ENCODE measurements at places on chromosomes 4 and X.

DNA sequence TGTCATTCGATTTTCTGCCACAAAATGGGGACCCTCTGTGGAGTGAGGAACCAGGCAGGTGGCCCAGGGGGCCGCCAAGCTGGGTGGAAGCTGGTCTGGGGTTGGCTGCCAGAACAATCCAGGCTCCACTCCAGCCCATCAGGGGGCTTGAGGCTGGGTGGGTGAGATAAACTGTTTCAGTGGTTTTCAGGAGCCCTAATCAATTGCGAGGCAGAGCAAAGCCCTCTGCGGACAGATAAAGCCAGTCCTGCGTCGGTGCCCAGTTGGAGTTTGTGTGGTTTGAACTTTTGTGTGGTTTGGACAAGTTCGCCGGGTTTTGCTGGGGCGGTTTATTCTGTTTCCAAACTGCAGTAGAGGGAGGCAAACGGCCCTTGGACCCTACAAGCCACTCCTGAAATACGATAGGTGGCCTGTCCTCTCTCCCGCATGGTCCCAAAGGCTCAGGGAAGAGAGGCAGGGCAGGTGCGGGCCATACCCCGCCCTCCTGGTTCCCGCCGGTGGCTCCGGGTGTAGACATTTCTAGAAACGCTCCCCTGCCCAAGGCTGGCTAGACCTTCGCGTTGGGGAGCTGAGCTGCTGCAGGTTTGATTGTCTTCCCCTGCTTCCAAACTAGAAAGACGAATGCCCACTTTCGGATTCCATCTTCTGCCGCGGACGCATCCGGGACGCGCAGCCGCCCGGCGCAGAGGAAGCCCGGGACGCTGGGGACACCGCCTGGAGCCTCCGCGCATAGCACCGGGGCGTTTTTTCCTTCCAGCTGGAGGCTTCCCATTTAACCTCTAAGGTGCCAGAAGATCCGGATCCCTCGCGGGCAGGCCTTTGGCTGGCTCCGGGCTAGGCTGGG, 169.0 kb upstream of the BCOR start:
- peak; percentile 81 for DNase-seq

DNA sequence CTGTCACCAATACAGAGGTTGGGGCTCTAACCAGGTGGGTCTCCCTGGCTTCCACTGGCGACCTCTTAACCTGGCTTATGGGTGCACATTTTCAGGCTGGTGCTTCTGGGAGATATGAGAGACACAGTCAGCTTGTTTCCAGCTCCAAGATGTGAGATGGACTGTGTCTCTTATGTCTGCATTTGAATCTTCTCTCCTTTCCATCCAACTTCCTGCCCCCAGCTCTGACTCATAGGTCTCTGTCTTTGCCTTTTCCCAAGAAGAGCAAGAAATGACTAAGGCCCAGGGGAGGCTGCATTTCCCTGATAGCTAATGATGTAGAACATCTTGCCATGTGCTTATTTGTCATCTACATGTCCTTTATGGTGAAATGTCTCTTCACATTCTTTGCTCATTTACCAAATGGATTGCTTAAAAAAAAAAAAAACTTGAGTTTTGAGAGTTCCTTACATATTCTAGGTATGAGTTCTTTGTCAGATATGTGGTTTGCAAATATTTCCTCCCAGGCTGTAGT, 3.2 kb upstream of the UXT start:
- no peak for DNase-seq

GRCh38 chr4:61195101-61195500, 5.0 kb upstream of the ADGRL3 start:
- no peak for DNase-seq

DNA sequence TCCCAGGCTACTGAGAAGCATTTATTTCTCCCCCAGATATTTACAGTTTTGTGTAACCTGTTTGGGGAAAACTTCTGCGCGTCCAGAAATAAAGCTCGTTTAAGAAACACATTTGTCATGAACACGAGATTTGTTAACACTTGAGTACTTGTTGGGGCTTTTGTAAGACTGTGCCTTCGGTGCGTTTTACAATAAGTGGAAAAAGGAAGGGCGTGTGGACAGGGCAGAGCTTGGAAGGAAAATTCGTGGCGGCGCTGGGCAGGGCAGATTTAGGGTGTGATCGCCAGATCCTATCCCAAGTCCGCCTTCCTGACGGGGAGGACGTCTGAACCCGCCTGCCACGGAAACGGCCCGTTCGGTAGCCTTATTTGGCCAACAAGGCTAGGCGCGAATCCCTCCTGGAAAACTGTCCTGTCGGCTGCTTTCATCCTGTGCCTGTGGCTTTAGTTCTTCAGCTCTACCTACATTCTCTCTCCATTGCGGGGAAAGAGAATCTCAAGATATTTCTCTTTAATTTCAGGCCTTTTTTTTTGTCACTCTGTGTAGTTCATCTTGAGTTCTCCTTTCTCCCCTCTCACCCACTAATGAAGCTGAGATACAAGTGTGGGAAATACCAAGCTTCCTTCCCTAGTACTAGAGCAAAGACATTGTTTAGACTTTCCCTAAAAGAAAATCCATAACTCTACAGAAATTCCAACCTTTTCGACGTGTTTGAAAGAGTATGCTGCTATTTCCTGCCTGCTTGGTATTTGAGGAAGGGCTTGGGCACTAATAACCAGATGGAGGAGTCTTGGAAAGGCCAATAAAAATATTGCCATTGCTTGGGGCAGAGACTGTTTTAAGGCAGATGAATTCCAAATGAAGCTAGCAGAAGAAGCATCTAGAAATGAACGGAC, 982 bp downstream of the PDLIM5 start:
- DNase-seq = peak; percentile 64

DNA sequence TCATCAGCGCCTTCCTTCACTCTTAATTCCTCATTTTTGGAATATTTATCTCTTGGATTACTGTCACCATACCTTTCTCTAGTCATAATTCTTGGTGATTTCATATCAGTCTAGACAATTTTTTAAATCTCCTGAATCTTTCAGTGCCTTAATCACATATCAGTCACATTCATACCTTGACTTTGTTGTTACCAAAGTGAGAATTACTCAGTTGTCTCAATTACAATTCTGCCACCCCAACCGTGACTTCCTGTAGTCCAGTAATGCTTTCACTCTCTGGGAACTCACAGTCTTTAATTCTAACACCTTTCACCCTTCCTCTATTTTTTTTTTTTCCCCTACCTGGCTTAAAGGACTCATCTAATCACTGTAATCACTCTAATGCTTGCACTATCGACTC, 1275.3 kb upstream of the TENM3 start:
- DNase-seq = no peak

GRCh38 chr4:78592088-78592783, 40.7 kb downstream of the ANXA3 start:
- DNase-seq = peak; percentile 37

DNA sequence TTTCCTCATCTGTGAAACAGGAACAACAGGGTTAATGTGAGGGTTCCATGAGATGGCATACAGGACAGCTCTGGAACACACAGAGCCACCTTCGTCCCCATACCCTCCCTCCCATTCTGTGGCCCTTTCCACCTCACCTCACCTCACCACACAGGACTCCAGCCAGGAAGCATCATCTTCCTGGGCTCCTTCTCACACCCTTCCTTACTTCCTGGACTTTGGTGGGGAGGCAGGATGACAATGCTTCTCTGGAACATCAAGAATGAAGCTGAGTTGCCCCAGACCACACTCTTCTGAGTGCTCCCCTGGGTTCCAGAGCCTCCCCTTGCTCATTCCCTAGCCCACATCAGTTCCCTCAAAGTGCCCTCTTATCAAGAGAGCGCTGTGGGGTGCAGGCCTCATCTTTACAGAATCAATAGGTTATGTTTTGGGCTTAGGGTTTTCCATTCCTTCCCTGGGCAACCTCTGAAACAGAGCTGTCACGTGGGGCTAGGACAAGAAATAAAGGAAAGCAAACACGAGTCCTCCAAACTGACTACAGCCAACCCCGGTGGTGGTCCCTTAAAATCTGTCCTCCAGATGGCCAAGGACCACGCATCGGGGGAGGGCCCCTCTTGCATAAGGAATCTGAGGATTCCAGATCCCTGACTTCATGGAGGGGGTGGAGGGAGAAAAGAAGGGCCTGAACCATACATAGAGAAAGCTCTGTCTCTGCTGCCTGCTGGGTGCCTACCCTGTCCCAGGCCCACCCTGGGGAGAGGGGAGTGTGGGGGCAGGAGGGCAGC, 74.4 kb upstream of the ATP6AP2 start:
- DNase-seq = no peak

DNA sequence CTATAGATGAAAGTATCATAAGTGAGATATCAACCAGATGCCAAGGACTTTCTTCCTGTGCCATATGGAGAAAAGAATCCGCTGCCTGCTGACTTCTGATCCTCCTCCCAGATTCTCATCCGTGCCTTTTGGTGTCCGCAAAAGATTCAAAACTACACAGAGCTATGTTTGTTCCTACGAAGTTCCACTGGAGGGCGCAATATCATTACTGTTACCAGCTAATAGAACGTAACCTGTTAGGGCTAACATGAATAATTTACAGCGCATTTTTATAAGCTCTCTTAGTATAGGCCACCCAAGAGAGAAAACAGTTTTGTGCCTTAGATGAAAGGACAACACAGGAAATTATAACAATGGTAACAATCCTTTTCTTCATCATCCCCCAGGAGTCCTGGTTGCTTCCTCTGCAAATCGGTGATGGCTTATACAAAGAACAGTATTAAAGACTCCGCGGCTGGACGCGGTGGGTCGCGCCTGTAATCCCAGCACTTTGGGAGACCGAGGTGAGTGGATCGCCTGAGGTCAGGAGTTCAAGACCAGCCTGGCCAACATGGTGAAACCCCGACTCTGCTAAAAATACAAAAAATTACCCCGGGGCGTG, 22.8 kb upstream of the CENPVL3 start:
- peak; percentile 28 for DNase-seq

DNA sequence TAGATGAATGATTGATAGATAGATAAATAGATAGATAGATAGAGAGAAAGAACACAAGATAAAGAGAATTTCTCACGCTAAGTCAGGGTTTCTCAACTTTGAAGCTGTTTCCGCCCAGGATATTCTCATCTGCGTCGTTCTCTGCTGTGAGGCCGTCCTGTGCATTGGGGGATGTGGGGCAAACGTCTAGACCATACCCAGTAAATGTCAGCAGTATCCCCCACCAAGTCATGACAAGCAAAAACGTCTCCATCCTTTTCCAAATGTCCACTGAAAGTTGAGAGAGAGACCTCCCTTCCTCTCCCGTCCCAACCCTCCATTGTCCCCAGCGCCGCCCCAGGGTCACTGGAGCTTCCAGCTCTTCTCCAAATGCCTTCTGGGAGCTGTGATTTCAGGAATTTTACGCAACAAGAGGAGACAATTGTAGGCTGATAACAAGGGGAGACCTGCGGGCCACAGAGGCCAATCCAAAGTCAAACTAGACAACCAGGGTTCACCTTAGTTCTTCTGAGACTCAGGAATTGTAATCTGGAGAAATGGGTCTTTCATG, 8.9 kb upstream of the CRLF2 start:
- no peak for DNase-seq

- DNase-seq = no peak
These were observed 243.9 kb downstream of the UNC5C start for GRCh38 chr4:95304898-95305297.

GRCh38 chrX:349196-349595, 30.6 kb upstream of the GTPBP6 start:
- no peak for DNase-seq

DNA sequence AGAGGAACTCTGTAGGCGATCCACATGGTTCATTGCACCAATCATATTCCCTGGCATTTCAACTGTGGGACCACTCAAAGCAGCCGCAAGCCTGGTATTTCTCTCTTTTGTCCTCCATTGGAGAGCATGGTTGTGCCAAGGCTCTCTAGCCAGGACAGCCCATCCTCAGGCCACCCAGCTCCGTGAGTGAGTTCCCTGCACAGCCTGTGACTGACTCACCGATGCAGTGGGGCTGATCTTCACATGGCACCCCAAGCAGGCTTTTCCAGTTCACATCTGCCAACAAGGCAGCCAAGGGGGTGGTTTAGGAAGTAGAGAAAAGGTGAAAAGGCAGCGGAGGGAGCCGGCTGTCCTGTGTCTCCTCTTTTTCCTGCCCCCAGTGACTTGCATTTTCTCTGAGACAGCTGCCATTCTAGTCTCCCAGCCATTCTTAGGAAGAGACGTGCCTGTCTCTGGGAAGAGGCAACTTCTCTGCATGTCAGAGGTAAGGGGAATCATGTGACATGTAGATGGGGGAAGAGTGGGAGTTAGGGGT, 69.2 kb downstream of the MID1IP1 start:
- DNase-seq = no peak
